ENCODE measurements at places on chromosomes 4 and X.

DNA sequence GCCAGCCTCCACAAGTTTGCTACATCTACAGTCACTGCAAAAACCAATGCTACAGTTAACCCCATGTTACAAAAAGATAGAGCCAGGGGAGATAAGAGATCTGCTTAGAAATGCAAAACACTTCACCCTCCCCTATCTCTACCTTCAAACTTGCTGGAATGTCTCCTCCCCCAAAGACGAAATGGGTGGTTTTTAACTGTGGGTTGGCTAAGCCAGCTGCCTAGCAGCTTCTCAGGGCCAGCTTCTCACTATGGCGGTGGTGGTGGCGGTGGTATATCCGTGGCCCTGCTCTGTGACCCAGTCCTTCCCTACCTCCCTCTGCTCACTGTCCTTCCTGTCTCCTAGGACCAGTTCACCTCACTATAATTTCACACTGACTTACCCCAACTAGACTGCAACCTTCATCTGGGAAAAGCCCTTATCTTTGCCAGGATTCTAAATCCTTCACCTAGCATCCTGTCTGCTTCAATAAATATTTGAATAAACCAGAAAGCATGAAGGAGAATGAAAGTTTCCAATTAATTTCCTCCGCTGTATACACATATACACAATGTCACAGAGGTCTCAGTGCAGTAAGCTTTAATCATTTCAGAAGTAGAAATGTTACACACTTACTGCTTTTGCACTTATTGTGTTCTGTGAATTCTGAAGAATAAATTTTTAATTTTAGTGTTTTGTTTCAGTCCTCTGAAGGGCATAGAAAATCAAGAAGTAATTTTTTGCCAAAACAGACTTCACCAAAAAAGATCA is 46.3 kb downstream of the SH3KBP1 start:
- no peaks in the 10 kb centered on the region for H3K4me1 ChIP-seq
- no peaks in the 10 kb centered on the region for H3K36me3 ChIP-seq
- H3K4me3 ChIP-seq, result no peak overlapping the region
- DNase-seq, result no peak

DNA sequence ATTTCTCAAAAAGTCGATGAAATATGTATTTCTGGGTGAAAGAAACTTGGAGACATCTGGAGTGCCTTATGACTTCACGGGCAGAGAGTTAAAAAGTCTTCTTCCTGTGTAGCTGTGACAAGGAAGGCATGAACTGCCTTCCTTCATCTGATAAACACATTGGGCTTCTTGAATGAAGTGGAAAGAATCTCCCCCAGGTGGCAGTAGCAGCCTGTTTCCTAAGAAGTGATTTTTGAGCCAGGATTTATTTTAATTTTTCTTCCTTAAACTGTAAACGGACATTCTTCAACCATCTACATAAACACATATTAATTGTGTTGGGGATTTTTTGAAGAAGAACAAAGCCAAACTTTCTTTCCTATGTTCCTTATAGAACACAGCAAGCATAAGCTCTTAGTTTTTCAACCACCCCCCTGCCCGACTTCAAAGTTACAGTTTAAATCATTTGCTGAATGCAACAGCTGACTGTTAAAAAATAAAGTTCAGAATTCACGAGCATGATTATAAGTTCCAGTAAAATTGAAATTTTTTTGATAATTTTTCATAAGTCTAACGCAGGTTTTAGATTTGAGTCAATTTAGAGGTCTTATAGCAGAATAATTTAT is 980 bp upstream of the GIMD1 start:
- no peaks in the 10 kb centered on the region for H3K4me1 ChIP-seq
- H3K4me3 ChIP-seq, result no peak overlapping the region
- H3K36me3 ChIP-seq, result no peaks in the 10 kb centered on the region
- no peak overlapping the region for H3K27ac ChIP-seq

- H3K4me3 ChIP-seq, result no peak overlapping the region
- H3K36me3 ChIP-seq, result no peaks in the 10 kb centered on the region
Observed at GRCh38 chr4:95963456-95963855, 123.6 kb downstream of the PDHA2 start.

DNA sequence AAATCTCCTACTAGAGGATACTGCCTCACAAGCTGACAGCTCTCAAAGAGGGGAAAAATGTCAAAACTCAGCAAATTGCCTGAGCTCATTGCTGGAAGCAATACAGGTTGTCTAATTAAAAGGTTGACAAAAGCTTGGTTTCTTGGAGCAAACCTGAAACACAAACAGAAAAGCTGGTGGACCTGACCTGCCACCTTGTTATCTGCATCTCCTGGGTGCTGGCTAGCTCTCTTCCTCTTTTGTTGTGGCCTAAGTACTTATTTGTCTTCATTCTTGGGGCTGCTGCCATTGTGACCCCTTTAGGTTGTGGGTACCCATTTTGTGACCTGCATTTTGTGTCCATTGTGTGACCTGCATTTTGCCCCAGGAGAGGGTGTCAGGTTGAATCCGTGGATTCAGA is 184.5 kb downstream of the KIT start:
- DNase-seq, result no peak
- H3K27me3 ChIP-seq, result peaks cover 12% of the 10 kb centered on the region
- H3K4me3 ChIP-seq, result no peak overlapping the region
- no peaks in the 10 kb centered on the region for H3K36me3 ChIP-seq

- no peaks in the 10 kb centered on the region for H3K27me3 ChIP-seq
- peaks cover 30% of the 10 kb centered on the region for H3K36me3 ChIP-seq
- no peaks in the 10 kb centered on the region for H3K4me1 ChIP-seq
- H3K27ac ChIP-seq, result no peak overlapping the region
- H3K4me3 ChIP-seq, result no peak overlapping the region
Observed at GRCh38 chrX:77505227-77505626, 58.0 kb downstream of the FGF16 start.

- no peaks in the 10 kb centered on the region for H3K4me1 ChIP-seq
- no peak overlapping the region for H3K27ac ChIP-seq
- no peak for DNase-seq
- no peaks in the 10 kb centered on the region for H3K27me3 ChIP-seq
Observed at GRCh38 chrX:46733226-46733625, 25.7 kb downstream of the SLC9A7 start.
